ENCODE measurements at places on chromosomes 4 and X.

GRCh38 chr4:71275570-71275969 lies 63.2 kb upstream of the SLC4A4 start:
- no peak for DNase-seq

GRCh38 chrX:75301060-75301459 lies 27.2 kb downstream of the UPRT start:
- no peak for DNase-seq

DNA sequence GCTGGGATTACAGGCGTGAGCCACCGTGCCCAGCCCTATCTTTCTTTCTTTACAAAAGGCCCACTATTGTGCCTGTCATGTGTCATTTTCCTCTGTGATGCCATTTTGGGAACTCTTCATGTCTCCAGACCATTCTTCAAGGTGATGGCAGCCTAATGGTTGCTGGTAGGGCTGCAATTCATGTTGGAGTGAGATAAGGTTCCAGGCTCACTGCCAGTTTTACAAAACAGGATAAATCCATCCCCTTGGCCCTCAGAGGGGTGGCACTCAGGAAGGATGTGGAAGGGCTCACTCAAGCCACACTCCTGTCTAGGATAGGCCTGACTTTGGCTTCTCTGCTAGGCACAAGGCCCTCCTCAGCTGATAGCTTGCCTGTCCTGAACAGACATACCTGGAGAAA lies 3.8 kb downstream of the TCEAL9 start:
- no peak for DNase-seq

DNA sequence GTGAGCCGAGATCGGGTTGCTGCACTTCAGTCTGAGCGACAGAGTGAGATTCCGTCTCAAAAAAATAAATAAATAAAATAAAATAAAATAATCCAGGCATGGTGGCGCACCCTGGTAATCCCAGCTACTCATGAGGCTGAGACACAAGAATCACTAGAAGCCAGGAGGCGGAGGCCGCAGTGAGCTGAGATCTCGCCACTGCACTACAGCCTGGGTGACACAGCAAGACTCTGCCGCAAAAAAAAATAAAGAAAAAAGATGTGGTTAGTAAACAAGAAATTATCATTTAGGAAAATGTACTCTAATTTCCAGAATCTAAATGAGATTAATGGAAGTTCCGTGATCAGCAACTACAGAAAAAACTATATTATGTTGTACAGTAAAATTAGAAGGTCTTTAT lies 14.5 kb upstream of the LRBA start:
- no peak for DNase-seq

GRCh38 chr4:126172126-126172525 lies 857.4 kb downstream of the FAT4 start:
- DNase-seq: no peak

DNA sequence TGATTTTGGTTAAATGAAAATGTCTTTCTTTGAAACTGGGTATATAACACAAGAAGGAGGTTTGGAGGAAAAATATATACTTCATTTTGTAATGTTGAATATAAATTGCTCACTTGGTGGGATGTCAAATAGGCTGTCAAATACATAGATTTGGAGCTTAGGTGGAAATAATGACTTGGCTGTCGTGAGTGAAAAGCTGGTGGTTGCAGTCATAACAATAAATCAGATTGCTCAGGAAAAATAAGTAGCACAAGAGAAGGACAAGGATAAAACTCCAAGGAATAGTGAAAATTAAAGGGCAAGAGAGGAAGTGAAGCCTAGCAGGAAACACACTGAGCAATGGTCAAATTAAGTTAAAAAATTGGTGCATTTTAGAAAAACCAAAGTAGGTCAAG lies 253.0 kb upstream of the ANKRD50 start:
- DNase-seq: no peak

- DNase-seq: no peak
These were observed 14.3 kb upstream of the AWAT1 start for GRCh38 chrX:70219938-70220764.

DNA sequence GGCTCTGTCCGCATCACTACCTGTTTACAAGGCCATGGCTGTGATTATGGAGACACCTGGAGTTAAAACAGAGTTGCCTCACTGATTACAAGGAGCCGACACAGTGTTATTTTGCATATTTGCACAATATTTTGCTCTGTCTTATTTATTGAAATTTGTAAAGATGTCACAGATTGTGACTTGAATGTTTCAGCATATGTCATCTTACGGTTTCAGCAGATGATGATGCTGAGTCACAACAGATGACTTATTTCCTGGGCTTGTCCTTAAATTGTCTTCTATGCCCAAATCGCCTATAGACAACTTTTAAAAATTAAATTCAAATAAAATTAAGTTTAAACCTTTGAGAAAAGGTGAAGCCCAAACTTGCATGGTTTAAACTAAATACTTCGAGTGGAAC lies 87.1 kb upstream of the INPP4B start:
- no peak for DNase-seq

GRCh38 chr4:9804918-9805317 lies 23.5 kb downstream of the DRD5 start:
- no peak for DNase-seq

GRCh38 chrX:118116713-118117550 lies at the start of gene KLHL13:
TSS of gene KLHL13 (minus strand) at chrX:118116810. CDS start at chrX:118028473, 88,337 bp downstream.
- no peak for DNase-seq

- no peak for DNase-seq
These were observed 188.2 kb downstream of the GABRB1 start for GRCh38 chr4:47219586-47219985.

DNA sequence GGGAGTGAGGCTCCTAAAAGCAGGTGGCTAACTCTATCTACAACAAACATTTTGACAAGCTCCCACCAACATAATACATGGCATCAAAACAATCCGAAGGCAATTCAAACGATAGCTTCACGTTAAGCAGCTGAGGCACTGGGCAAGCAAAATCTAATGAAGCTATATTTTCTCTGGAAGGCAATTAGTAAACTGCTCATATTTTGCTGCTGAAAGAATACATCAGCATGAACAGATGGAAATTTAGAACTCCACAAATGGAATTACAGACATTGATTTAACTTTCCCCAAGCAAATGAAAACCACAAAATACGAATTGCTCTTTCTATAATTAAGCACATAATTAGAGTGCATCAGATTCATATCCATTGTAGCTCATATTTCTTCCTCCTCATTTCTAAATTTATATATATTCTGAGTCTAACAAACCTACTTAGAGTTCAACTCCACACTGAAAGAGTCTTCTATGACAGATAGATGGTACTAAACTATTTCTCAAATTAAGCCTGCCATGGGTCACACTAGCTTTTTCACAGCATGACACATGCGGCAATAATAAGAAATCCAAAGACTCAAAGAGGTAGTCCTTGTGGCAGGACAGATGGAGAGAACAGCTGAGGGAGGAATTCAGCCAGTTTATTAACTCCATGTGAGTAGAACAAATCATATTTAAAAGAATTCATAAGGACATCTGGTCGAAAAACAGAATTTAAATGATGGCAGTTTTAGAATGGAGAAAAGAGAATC lies 305.4 kb downstream of the MAPK10 start:
- no peak for DNase-seq

DNA sequence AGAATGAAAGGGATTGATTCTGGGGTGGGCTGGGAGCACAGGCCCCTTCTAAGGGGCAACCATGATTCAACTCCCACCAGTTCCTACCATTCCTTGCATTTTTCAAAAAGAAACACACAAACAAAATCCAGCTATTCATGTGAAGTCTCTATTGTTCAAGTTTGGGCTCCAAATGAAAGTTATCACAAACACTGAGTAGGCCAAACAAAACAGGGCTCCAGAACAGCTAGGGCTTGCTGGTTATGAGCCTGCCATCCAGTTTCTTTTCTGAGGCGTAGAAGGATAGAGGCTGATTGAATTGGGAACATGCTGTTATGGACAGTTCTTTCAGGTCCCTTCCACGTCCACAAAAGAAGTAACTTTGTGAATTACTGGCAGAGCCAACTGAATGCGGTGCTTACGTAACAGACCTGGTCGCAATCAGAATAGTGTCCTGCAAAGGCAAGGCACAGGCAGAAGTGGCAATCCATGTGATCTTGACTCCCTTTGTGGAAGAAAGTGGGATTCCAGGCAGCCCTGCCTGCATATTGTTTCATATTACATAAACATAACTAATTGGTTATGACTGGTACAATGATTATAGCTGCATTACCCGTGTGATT lies 244.5 kb downstream of the SCFD2 start:
- no peak for DNase-seq

DNA sequence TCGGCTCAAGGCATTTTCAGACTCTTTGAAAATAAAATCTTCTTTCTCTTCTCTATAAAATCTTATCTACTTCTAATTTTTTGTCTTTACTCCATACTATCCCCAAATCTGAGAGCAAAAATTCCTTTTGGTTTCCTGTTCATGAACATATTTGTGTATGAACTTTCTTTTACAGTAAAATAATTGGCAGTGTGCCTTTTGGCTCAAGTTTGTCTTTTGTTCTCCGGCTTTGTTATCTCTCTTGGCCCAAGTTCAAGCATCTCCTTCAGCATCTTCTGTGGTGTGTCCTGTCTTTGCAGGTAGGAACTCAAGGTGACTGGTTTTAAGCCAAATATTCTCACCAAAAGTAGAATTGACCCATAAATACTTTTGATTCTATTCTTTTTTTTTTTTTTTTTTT lies 276.6 kb upstream of the FAT1 start:
- no peak for DNase-seq

DNA sequence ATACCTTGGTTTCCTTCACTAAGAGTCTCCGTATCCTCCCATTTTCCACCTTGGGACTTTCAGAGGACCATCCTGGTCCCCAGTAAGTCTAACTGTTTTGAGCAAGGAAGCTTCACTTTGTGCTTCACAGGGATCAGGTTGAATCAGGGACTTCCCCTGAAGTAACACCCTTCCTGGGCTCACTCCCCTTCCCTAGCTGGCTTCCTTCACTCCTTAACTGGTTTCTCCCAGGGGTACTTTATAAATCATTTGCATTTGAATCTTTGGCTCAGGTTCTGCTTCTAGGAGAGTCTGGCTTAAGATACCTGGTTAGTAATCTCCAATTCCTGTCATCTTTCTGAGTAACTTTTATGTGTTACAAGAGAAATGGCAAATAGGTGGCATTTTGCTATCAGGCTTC lies 24.5 kb upstream of the GRIA2 start:
- no peak for DNase-seq

DNA sequence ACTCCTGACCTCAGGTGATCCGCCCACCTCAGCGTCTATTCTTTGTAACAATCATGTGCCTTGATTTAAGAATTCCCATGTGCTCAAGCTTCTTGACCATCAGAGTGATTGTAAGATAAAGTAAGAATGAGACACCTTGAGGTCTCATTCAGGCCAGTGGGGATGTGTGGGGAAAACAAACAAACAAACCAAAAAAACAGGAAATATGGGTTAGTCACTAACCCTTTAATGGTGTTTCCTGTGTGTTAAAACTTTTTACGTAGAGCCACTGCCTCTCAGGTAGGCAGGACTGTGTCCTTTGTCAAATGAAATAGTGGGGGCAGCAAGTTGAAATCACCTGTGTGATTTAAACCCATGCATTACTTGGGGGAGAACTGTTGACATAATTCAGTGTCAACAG lies 91.5 kb upstream of the DHRSX start:
- no peak for DNase-seq

DNA sequence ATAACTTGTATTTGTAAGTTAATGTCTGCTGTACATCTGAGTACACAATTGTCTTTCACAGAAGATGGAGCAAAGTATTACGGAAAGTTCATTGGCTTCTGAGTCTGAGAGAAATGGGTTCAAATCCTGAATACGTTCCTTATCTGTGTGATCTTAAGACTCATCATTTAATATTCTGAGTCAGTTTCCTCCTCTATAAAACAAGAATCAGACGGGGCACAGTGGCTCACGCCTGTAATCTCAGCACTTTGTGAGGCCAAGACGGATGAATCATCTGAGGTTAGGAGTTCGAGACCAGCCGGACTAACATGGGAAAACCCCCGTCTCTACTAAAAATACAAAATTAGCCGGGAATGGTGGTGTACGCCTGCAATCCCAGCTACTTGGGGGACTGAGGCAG lies 57.8 kb downstream of the APBB2 start:
- DNase-seq: no peak

DNA sequence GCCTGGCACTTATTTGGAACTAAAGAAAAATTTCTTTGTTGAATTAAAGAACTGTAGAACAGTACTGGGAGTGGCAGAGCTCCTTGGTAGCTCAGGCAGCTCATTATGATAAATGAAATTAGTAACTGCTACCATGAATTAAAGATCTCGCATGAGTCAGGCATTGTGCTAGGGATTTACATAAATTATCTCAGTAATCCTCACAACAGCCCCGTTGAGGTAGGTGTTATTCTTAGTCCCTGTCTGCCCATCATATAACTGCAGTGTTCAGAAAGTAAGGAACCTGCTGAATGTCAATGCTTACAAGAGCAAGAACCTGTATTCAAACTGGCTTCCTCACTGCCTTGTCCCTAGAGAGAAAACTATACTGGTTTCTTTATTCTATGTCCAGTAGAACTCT lies 108.3 kb downstream of the NLGN4X start:
- DNase-seq: no peak

DNA sequence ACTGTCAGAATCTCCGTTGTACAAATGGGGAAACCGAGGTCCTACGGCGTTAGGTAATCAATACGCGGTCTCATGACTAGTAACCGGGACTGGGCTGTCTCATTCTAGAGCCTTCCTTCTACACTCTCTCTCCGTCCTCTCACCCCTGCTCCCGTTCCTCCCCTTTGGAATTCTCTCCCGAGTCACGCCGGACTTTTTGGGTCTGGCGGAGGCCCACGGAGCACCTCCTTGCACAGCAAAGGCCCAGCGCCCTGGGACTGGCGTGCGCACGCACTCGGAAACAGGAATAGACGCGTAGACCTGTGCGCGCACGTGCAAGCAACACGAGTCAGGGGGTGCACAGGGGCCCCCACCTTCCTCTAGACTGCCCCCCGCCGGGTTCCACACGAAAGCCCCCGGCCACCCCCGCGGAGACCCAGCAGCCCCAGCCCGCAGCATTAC lies 361 bp downstream of the QDPR start:
- peak; percentile 25 for DNase-seq

DNA sequence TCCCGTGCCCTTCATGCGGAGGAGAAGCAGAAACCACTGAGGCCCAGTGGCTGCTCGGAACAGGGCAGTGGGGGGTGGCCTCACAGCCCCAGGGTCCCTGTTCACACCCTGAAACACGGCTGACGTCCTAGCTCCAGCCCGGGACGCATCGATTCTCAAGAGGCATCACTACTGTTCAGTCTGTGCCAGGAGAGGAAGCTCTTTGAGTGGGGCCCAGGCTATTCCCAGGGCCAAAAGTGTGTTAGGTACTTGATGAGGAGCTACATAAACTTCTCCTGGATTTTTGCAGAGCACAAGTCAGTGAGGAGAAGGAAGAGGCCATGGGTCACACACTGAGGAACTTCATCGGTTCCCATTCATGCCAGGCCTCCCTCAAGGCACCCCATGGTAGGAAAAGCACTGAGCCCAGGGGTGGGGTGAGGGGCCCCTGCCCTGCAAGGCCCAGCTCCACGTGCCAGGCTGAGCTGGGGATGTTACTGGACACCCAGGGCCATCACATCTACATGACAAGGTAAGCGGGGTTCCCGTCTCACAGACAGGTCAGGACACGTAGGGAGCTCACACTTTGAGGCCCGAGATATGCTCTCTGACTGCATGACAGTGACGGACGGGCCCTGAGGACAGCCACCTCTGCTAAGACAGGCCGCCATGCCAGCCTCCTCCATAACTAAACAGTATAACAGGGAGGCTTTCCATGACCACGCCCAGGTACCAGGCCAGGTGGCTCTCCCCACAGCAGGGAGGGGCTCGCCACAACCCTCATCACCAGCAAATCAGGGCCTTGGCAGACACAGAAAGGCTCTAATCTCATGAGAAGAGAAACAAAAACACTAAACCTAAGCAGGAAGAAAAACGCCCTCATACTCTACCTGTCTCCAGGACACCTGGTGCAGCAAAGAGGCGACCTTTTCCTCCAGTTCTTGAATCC lies 12.4 kb downstream of the TNIP2 start:
- no peak for DNase-seq

Data from effector memory CD4-positive, alpha-beta T cell (primary cell).